ENCODE measurements at places on chromosomes 5 and 9.
A peak's percentile ranks its signal among the peaks of the same experiment; 100 is the strongest.

- no peak for DNase-seq
Measured at GRCh38 chr9:34572628-34573027, 16.9 kb downstream of the CNTFR start.

DNA sequence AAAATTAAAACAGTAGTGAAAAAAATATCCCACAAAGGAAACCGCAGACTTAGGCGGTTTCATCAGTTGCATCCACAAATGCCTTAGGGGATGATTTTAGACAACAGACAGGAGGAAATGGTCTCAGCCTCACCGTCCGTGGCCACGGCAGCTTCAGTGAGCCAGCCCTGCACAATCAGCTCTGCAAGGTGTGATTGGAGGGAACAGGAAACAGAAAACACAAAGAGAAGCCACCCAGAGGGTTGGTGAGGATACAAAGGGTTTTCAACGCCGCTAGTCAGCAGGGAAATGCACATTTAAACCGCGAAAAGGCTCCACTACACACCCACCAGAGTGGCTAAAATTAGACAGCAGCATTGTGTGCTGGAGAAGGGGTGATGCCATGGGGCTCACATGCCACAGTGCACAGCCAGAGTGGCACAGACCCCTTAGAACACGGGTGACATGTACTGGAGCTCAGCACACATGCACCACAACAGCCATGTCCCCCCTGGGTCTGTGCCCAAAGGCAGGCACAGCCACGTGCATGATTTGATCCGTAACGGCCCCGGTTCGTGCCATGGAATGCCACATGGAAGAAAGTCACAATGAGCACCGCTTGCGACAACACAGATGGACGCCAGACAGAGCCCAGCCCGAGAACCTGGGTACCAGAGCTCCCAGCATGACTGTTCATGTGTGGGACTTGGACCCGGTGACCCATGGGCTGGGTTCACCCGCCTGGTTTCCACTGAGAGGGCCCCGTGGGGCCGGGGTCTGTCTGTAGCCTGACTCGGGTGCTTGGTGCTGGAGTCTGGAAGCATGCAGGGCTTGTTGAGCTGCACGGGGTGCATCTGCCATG lies 18.3 kb upstream of the TERT start:
- no peak for DNase-seq

DNA sequence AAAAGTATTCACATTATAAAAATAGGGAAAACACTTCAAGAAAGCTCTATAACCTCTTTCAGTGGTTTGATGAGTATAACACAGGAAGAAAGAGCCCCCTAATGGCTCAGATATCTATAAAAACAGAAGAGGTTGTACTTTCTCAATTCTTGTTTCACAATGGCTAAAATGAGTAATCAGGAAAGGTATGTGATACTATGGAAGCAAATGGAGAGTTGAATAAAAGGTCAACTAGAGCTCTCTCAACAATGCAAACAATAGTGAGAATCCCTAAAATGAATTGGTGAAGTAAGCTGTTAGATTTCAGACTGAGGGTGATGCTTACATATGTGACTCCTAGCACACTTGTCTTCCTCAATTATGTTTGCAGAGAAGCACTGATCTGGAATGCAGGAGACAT lies 584.6 kb upstream of the CDH18 start:
- DNase-seq, result peak; percentile 95

DNA sequence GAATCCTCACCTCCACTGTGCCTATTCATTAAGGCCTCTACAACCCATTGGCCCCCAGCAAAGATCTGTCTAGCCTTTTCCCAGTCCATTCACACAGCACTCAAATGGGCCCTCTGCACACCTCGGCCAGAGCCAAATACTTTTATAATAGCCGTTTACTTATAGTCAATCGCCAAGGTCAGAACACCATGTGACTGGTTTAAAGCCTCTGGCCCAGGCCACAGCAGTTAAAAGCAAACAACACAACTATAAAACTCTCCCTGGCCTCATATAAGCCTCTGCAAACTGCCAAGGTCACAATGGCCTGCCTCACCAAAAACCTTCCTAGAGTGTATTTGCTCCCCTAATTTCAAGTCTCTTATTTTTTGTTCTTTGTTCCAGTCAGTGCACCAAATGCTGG lies 562.6 kb downstream of the CAAP1 start:
- no peak for DNase-seq

DNA sequence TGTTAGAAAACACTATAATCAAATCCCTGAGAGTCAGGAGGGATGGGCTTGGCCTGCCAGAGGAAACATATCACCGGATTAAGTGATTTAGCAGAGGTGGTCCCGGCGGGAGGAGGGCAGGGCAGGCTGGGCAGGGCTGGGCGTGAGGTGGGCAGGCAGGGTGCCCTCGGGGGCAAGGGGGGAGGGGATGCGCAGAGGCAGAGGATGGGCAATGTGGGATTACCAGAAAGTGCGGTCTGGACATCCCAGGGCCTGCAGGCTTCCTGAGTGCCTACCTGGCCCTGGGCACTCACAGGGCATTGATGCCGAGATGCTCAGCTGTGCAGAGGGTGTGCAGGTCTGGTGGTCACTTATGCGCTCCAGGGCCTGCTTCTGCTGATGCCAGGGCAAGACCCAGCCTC lies 115.2 kb downstream of the ADAMTS2 start:
- DNase-seq, result no peak

DNA sequence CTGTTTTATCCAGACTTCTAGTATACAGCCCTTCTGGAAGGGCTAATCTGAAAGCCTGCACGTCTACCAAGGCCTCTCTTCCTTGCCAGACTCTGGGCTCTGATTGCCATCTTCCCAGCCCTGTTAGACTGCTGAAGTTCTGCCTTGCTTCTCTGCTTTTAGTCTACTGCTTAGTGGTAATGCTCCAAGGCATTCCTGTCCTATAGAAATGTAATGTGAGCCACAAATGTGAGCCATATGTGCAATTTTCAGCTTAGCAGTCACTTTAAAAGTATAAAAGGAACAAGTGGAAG lies 32.1 kb downstream of the WNK2 start:
- DNase-seq, result no peak

GRCh38 chr9:129995409-129996160 lies 47.4 kb downstream of the FNBP1 start:
- DNase-seq, result peak; percentile 42

DNA sequence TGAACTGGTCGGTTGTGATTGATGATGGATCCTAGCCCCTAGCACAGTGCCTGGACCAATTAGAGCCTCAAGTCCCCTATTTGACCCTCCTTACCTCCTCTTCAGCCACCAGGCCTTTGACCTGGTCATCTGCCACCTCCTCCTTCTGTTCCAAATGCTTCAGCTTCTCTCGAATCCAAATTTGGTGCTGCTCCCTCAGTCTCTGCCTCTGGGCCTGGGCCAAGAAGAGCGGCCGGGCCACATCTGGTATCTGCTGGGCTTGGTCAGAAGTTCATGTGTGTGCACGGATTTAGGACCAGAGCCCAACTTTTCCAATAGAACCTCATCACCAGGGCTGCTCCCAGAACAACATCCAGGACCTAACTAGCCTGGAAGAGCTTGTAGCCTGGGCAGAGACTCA lies 6.5 kb downstream of the SLC35A4 start:
- no peak for DNase-seq

- DNase-seq, result no peak
Measured at GRCh38 chr9:69458176-69458575, 133.2 kb downstream of the ENTREP1 start.

GRCh38 chr9:125486152-125486508 lies 220.9 kb downstream of the MAPKAP1 start:
- no peak for DNase-seq

DNA sequence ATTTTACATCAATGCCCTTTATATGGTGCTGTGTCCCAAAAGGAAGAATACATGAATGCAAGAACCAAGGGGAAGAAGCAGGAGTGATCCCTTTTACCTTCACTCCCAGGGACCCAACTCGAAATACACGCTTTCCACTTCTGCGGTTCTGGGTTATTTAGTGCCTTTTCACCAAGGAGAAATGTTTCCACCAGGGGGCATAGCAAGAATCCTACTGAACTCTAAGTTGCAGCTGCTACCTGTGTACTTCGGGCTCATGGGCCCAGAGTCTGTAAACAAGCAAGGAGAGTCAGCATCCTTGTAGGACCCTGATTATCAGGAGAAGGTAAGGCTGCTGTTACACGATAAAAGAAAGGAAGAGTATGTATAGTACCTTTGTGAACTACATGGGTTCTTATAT lies 45.7 kb downstream of the DPYSL3 start:
- DNase-seq, result peak; percentile 49

- peak; percentile 1 for DNase-seq
Measured at GRCh38 chr9:98708103-98708932, 417 bp downstream of the GABBR2 start.

GRCh38 chr5:95621839-95622629 lies 2.1 kb downstream of the GPR150 start:
- no peak for DNase-seq

DNA sequence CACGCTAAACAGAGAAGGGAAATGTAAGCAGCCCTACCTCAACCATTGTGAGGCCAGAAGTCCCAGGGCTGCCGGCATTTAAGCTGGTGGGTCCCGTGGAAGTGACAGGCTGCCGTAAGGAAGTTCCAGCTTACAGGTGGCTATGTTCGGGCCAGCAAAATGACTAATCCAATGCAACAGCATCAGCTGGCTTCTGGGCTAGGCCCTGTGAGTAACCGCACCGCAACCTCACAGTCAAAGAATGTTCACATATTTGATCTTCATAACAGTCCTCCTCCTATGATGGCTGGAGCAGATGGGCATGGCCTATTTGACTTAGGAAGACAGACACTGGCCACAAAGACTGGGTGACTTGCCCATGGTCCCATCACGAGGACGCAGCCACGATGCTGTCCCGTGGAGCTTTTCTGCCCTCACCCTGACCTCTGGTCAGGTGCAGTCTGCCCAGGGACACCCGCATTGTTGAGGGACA lies 88.2 kb downstream of the LIFR start:
- DNase-seq, result peak; percentile 76

- no peak for DNase-seq
Measured at GRCh38 chr9:15286161-15286821, 20.7 kb downstream of the TTC39B start.

DNA sequence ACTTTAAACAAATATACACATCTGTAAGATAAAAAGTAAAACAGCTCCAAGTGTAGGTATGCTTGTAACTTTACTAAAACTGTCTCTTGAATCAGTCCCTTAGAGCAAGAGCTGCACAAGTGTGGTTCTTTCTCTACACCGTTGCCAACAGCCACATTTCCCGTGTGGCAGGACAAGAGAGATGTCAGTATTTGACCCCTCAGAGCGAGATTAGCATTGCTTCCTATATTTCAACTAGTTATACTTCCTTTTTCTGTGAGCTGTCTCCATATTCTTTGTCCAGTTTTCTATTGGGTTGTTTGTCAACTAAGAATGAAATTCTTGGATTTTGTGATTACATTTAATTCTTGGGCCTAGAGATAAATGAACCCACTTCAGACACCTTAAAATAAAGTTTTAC lies 8.0 kb downstream of the PLIN2 start:
- DNase-seq, result no peak

- DNase-seq, result no peak
Measured at GRCh38 chr9:24817756-24818155, 272.1 kb upstream of the IZUMO3 start.

GRCh38 chr9:104345061-104345460 lies 159.0 kb upstream of the OR13F1 start:
- no peak for DNase-seq

DNA sequence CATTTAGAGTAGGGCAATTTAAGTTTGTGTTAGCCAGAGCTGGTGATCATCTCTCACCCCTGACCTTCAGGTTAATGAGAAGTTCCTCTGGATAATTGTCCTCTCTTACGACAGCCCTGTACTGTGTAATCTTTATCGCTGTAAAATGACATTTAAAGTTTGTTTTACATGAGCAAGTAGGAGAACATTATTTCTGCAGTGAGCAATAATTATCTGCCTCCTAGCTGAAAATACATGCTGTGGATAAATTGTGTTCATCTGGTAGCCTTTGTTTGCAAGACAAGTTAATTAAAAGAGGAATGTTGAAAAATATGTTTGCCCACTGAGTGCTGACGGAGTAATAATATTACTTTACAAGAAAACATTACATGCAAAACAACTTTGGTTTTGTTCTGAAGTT lies 1083.8 kb upstream of the NUDT12 start:
- DNase-seq, result no peak

- no peak for DNase-seq
Measured at GRCh38 chr9:17597977-17598376, 19.1 kb downstream of the SH3GL2 start.

DNA sequence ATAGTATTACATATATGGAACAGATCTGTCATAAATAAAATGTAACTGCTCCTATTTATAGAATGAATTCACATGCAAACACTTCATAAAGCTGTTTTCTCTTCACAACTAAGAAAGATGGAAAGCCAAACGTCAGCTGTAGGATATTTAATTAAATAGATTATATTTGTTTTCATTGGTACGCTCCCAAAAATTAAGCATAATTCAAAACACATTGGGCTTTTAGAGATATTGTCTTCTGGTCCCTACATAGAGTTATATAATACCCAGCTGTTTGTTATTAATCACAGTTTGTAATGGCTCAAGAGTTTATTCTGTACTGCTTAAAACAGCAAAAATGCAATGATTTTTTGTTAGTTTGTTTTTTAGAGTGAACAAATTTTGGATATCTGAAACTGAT lies 61.2 kb downstream of the MRPS30 start:
- DNase-seq, result no peak

- DNase-seq, result peak; percentile 80
Measured at GRCh38 chr5:1801222-1801966, at the start of gene NDUFS6. Gene NDUFS6, plus strand, starts transcription at chr5:1801407. Its CDS starts 11 bp downstream, at chr5:1801418.

DNA sequence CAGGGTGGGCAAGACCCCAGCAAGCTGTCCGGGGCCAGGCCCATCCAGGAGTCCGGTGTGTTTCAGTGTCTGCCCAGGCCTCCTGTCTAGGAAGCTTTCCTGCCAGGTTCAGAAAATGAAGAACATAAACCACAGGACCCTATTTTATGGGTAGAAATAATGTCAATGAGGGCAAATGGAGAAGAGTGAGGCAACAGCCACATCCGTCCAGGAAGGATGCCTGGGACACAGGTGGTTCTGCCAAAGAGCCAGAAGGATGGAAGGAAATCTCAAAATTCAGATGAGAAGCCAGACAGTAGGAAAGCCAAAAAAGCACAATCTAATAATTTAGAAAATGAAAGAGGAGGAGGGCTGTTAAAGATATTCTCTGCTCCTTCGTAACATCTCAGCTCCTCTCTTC lies 262.3 kb downstream of the AUH start:
- no peak for DNase-seq

GRCh38 chr5:61100437-61100836 lies 61.8 kb downstream of the SMIM15 start:
- DNase-seq, result no peak

GRCh38 chr5:131994533-131995226 lies 16.8 kb downstream of the ACSL6 start:
- DNase-seq, result no peak

DNA sequence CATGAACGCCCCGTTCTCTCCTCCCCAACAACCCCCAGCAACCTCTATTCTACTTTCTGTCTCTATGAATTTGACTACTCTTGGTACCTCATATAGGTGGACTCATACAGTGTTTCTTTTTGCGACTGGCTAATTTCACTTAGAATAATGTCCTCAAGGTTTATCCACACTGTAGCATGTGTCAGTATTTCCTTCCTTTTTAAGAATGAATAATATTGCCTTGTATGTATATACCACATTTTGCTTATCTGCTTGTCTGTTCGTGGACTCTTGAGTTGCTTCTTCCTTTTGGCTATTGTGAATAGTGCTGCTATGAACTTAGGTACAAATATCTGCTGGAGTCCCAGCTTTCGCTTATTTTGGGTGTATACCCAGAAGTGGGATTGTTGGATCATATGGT lies 42.7 kb downstream of the IQGAP2 start:
- DNase-seq, result no peak
